ENCODE measurements at places on chromosomes 16 and 17.

GRCh38 chr17:50214976-50215760 lies 13.7 kb upstream of the COL1A1 start:
- no peak for DNase-seq

DNA sequence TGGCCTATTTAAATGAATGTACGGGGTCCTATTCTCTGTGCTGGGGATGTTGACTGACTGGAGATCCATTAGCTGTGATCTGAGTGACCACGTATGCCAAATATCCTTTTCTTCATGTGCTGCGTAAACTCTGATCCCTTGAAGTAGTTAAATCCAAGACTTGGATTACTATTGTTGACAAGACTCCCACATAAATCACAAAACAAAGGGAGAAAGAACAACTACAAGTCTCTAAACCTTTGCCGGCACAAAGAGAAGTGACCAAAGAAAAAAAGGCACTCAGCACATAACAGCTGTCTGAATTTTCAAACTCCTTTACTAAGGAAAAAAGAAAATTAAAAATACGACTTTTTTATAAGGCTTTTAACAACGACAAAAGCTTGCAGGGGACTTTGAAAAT lies 559.9 kb upstream of the CDH8 start:
- DNase-seq, result no peak

GRCh38 chr17:7262935-7263800 lies 890 bp upstream of the CLDN7 start:
- no peak for DNase-seq

GRCh38 chr16:67718668-67719047 lies 458 bp downstream of the GFOD2 start:
- no peak for DNase-seq

- no peak for DNase-seq
Measured at GRCh38 chr16:81755915-81756614, 23.0 kb upstream of the PLCG2 start.

DNA sequence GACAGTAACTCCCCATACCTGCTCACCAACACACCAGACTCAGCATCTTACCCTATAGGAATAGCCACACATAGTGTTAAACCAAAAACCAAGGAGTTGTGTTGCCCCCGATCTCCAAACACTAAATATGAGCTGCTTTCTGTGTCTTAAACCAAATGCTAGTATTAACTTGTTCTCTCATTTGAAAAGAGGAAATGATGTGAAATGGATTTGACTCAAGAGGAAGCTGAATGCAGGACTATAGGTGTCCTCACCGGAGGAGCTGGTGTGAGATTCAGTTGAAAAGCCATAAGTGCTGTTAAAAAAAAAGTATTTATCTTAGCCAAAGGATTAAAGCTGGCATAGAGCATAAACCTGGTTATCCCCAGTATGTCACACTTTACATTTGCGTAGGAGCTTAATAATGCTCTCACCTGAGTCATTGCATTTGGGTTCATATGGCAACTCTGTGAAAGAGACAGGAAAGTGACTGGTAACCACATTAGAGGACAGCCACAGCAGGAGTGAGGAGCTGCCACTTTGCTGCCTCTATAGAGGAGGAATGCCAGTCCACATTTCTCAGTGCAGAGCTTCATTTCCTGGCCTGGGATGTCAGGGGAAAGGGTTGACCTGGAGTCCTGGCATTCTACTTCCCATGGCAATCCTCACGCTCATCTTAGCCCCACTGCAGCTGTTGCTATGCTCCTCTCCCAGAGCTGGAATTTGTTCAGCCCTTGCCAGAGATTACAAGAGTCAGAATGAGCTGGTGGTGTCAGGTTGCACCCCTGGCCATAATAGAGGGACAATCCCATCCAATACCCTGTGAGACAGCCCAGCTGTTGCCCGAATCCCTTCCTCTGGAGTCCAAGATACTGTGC lies 143.3 kb upstream of the ANKFN1 start:
- DNase-seq, result no peak

DNA sequence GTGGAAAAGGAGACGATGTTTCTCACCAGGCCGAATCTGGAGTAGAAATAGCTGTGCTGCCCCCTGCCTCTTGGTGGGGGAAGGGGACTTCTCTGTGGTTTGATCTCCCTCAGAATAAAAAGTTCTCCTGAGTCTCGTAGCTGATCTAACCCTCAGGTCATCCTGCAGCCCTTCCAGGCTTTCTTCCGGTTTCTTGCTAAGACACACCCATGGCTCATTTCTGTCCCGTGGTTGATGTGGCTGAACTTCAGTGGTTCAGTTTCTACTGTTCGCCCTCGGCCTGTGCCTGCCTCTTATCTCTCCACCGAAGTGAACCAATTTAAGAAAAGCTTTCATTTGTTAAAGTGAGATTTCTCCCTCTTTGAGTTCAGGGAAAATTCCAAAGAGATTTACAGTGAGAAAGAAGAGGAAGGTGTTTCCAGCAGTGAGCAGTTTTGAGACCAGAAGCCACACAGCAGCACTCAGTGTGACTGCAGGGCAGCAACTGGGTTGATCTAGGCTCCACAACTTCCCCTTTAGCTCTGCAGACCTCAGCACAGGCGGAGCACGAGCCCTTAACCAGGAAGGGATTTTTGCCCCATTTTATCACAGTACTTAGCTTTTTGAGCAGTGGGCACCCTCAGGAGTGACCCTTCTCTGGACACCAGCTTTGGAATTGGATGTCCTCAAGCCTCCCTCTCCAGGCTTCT lies 34.9 kb upstream of the CACNG5 start:
- DNase-seq, result no peak

DNA sequence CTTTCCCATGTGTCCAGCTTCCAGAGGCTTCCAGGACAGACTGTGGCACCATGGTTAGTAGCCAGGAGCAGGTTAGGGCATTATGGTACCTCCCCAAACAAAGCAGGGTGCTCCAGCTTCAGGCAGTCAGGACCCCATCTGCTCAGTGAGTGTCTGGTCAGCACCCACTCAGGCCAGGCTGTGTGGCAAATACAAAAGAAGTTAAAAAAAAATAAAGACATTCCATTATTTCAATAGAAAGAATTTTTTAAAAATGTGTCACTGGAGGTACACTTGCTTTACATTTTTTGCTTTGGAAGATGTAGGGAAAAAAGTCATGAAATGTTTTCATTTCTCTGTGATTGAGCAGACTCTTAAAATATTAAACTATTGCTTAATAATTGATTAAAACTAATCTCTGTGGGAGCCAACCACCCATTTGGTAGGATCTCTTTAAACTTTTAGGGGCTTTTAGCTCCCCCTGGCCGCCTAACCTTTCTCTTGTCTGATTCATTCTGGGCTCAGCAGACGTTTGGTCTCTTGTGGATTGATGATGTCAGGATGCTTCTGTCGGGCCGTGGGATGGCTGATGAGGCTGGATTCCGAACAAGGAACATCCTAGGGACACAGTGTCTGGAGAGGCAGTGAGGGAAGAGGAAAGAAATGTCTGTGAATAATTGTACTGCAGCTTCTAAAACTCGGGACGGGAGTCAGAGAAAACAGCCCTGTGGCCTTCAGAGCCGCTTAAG lies 28.4 kb upstream of the NPTX1 start:
- no peak for DNase-seq

- no peak for DNase-seq
Measured at GRCh38 chr16:89135971-89136765, 35.4 kb upstream of the CDH15 start.

DNA sequence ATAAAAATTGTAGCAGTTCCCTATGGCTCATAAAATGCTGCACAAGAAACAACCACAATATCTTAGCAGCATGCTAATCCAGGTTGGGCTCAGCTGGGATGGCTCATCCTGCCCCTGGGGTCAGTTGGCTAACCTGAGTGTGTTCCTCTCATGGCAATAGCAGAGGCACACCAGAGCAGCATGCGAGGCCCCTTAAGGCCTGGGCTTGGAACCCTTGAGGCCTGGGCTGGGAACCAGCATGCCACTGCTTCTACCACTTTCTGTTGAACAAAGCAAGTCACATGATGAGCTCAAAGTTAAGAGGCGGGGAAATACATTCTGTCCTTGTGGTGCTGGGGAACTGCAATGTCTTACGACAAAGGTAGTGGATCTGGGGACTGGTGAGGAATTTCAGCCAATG lies 154.4 kb upstream of the FOXF1 start:
- DNase-seq, result no peak

GRCh38 chr17:77178563-77178962 lies 37.8 kb downstream of the SEC14L1 start:
- DNase-seq, result no peak

DNA sequence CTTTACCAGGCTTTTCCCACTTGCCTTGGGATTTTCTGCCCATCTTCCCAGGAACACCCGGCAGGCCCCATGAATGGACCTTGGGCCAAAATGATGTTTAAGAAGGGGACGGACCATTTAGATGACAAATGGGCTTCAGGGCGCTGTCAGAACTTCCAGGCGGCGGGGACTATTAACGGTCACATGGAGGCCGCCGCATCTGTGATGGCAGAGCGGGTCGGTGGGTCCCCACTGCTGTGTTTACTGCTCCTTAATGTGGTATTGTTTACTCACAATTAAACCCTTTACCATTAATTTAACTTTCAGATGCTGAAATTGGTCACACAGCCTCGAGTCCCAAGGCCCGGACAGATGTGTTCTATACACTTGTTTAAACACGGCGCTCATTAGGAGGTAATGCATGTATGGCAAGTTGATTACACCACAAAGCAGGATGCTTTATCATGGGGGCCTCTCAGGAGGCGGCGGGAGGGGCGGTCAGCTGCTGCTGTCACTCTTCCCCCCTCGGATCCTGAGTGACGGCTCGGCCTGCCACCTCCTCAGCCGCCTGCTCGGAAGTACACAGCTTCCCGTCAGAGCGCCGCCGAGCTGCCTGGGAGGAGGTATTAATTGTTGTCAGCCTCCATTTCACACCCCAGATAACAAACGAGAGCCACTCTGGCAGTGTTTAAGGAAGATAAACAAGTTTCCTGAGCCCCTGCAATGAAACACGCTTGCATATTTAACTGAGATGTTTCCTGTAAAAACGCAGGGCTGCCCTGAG lies 83.9 kb upstream of the IRX3 start:
- DNase-seq, result no peak

DNA sequence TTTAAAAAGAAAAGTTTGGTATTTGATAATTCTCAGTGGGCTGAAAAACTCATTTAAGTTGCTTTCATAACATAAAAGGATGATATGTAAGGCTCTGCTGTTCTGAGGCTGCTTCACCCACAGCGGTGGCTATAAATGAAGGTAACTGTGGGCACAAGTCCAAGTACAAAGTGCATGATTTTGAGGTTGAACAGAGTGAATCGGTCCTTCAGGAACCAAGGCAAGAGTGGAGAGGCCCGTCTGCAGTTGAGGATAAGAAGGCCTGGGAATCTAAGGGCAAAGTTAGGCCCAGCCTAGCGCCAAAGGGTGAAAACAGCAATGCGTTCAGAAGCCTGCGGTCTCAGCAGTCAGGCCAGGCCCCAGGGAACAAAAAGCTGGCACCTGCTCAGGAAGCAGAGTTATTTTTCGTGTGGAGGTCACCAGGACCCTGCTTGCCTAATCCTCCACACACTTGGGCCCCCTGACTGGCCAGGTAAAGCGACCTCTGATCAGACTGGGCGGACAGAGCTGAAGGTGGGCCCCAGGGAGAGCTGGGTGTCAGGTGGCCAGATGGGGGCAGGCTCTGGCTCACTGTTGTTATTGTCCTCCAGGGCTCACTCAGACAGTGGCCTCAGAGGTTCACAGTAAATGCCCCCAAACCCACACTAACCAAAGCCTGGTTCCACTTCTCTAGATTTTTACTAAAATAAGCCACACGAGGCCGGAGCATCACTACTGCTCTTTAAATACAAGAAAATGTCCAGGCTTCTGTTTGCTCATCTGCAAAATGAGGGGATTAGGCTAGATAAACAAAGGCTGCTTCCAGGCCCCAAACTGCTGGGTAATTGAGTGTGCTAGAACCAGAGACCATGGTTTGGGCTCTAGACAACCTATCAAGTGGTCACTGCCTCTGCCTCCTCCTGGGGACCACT lies 46.5 kb downstream of the TEX2 start:
- no peak for DNase-seq

DNA sequence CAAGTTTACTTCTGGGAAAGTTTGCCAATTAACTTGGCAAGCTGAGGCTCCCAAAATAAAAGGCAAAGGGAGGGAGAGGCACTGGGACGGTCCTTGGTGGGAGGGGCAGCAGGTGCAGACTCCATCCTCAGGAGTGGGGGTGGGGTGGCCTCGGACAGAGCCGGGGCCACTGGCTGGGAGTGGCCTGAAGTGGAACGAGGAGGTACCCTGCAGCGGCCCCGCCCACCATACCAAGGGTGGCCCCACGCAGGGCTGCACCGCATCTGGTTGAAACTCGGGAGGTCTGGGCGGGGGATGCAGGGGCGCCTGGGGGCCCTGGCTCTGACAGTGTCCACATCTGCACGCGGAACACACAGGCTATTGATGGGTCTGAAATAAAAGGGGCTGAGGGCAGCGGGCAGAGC lies 42.4 kb upstream of the SLC38A10 start:
- DNase-seq, result no peak

GRCh38 chr17:55965051-55965450 lies 188.2 kb upstream of the ANKFN1 start:
- no peak for DNase-seq

GRCh38 chr17:44487170-44487569 lies 16.0 kb downstream of the GPATCH8 start:
- DNase-seq, result no peak

- DNase-seq, result no peak
Measured at GRCh38 chr17:5921512-5922282, 148.5 kb upstream of the WSCD1 start.

DNA sequence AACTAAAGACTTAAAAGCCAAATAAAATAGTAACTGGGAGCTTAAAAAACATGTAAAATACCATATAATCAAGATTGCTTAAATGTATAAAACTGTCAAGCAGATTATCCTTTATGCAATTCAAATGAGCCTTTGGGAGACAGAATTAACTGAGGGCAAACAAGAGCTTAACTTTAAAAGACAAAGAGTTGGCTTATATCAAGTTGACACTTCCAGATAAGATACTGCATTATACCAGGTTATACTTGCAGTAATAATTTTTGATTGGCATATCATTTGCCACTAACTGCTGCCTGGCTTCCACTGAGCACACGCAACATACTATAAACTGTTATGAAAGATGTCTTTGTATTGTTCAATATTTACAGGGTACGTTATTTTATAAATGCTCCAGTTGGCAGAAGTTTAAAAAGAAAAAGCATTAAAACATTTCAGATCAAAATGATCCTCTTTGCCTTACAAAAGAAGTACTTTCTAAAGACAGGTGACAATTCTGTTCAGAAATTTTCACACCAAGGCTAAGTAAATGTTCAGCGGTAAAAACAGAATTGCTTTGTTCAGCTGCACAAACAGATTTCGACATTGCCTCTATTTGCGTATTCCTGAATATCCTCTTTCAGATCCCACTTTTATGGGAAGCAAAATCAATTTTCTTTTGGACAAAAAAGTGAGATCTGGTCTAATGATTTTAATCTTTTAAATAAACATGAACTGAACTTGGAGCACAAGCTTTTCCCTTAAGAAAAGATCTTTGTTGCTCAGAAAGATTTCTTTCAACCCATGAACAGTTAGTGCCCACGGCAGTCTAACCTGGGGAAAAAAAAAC lies 50.7 kb downstream of the TOX3 start:
- DNase-seq, result no peak

- peak; percentile 88 for DNase-seq
Measured at GRCh38 chr17:80252871-80253270, 7.8 kb upstream of the RNF213 start.

GRCh38 chr17:4657678-4658077 lies 16.2 kb upstream of the ALOX15 start:
- DNase-seq, result no peak
